NCI-H2029 (cell line): ENCODE measurements at places on chromosomes 11 and 22.

- no peak for DNase-seq
Observed at GRCh38 chr22:24175160-24175808, 6.0 kb upstream of the SUSD2 start.

DNA sequence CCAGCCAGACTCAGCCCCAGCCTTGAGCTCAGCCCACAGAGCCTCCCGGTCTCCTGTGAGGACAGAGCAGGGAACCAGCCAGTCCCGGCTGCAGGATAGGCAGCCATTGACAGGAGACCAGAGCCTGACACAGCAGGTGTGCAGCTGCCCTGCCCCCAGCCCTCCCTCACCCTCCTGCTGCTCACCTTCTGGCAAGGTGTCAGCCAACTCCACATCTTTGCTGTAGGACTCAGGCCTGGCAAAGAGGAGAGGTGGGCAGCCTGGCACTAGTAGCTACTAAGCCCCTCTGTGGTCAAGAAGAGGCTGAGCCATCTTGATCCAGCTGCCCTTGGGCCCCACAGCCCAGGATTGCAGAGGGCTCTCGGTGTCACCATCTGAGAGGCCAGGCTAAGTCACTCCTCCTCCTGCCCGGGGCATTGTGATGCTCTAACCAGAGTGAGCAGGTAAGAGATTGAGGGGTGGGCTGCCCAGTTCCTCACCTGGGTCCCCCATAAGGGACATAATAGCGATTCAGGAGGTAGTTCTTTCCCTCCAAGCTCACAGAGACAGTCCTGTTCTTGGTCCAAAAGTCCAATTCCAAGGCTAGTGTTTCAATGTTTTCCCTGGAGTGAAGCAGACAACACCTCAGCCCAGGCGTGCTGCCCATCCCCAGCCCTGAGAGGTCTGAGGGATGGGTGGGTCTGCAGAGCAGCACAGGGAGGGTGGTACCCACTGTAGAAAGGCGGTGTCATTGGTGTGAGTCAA lies 18.6 kb downstream of the TREH start:
- peak; percentile 36 for DNase-seq

- DNase-seq, result peak; percentile 36
Observed at GRCh38 chr11:11028017-11028692, 170.3 kb upstream of the ZBED5 start.

GRCh38 chr22:27212617-27213177 lies 555.3 kb downstream of the MIAT start:
- no peak for DNase-seq

DNA sequence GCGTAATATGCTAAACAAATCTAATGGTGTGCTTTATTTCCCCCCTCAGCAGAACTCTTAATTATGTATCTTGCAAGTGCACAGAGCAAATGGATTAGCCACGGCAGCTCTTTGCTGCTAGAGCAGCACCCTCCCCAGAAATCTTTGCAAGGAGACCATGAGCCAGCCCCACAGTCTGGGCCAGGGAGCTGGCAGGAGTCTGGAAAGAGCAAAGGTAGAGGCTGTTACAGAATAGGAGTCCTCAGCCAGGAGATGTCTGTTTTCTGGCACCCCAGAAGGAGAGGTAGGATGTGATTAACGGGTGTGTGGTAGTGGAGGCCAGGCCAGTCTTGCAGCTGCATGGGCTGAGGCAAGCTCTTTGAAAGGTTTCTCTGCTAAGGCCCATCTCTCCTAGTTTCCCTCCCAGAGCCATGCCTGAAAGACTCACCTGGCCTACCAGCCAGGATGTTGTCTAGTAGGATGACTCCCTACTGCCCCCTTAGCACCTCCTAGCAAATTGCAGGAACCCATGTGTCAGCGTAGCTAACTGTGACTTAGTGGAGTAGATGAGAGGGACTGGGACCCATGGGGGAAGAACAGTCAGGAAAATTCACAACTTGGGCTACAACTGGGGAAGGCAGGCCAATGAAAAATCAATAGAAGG lies 557.2 kb downstream of the BUD13 start:
- no peak for DNase-seq
